ENCODE measurements at places on chromosomes 5 and 9.

- DNase-seq: no peak
Measured at GRCh38 chr5:164578911-164579310, 1073.5 kb downstream of the MAT2B start.

- DNase-seq: no peak
Measured at GRCh38 chr5:318341-318897, 3.1 kb upstream of the AHRR start.

DNA sequence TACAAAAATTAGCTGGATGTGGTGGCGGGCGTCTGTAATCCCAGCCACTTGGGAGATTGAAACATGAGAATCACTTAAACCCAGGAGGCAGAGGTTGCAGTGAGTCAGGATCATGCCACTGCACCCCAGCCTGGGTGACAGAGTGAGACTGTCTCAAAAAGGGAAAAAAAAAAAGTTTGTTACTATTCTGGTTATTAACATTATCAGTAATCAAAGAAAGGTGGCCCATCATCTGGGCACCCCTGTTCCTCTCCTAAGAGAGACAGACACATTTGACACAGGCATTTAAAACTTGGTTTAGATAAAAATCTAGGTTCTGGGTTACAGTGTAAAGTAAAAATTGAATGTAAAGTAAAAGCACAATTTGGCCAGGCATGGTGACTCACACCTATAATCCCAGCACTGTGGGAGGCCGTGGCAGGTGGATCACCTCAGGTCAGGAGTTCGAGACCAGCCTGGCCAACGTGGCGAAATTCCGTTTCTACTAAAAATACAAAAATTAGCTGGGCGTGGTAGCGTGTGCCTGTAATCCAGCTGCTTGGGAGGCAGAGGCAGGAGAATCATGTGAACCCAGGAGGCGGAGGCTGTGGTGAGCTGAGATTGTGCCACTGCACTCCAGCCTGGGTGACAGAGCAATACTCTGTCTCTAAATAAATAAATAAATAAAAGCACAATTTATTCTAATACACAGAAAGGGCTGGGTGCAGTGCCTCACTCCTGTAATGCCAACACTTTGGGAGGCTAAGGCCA lies 16.7 kb upstream of the PHYHD1 start:
- DNase-seq: no peak

- no peak for DNase-seq
Measured at GRCh38 chr5:78521455-78521854, 127.1 kb downstream of the LHFPL2 start.

GRCh38 chr9:116437411-116438370 lies 249.4 kb upstream of the TRIM32 start:
- no peak for DNase-seq

DNA sequence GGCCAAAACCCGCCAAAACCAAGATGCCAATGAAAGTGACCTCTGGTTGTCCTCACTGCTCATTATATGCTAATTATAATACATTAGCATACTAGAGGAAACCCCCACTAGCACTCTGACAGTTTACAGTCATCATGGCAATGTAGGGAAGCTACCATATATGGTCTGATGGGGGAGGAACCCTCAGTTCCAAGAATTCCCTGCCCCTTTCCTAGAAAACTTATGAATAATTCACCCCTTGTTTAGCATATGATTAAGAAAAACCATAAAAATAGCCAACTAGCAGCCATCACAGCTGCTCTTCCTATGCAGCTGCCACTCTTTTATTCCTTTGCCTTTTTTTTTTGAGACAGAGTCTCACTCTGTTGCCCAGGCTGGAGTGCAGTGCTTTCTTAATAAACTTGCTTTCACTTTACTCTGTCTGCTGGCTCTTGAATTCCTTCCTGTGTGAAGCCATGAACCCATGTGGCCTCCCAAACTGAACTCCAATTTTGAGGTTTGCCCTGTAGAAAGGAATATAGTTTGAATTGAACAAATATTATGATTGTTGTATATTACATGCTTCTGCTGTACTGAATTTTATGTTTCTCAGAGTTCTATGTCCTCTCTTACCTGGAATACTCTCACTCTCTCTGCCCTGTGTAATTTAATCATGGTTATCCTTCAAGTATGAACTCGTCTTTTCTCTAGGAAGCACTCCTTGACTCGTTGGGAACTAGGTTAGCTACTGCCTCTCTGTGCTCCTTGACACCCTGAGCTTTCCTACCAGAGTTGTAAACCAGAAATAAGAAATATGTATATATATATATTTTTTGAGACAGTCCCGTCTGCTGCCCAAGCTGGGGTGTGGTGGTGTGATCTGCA lies 59.8 kb downstream of the KIAA1958 start:
- DNase-seq: no peak

- DNase-seq: no peak
Measured at GRCh38 chr9:109449036-109449798, 48.9 kb downstream of the PTPN3 start.

- DNase-seq: no peak
Measured at GRCh38 chr9:127116957-127117356, 5.5 kb downstream of the ANGPTL2 start.

DNA sequence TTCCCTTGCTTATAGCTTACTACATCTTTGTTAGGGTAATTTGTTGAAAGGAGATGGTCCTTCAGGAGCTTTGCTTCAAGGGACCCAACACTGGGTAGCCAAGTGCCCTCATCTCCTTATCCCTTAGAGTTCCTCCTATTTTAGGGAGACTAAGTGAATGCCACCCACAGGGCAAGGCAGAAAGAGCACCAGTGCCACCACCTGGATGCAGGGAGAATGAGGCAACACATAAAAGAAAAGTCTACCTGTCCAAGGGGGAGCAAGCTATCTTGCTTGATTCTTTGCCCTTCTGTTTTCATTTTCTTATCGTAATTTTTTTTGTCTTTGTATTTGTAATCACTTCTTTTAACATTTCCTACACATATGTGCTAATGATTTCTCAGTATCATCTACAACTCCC lies 205.5 kb downstream of the NPR3 start:
- DNase-seq: peak; percentile 29

DNA sequence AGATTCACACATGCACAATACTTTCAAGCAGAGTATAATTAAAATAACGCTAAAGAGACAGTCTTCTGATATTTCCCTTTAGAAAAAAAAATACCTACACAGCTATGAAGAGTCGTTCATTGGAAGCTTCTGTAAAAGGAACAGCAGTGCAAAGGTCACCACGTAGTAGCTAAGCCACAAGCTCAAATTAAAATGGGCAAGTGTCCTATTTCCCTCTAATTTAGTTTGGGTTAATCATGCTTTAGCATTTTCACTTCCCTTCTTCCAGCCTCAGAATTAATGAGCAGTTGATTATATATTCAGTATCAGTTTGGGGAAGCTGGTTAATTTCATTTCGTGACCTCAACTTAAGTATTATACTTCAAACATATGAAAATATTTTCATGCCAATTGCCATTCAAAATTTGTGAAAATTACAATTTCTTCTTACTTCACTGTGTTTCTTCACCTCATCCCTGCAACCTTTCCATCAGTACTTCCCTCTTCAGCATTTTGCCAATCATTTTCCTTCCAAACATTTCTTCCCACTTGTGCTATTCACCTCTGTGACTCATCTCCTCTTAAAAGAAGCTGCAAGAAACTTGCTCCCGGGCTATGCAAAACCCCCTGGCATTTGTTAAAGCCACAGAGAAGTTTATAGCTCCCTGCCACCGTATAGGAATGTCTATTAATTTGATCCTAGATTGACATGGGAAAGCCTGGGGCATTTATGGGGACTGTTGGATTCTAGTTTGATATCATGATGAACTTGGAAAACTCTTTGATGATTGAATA lies 83.0 kb downstream of the DMRTA1 start:
- DNase-seq: no peak

DNA sequence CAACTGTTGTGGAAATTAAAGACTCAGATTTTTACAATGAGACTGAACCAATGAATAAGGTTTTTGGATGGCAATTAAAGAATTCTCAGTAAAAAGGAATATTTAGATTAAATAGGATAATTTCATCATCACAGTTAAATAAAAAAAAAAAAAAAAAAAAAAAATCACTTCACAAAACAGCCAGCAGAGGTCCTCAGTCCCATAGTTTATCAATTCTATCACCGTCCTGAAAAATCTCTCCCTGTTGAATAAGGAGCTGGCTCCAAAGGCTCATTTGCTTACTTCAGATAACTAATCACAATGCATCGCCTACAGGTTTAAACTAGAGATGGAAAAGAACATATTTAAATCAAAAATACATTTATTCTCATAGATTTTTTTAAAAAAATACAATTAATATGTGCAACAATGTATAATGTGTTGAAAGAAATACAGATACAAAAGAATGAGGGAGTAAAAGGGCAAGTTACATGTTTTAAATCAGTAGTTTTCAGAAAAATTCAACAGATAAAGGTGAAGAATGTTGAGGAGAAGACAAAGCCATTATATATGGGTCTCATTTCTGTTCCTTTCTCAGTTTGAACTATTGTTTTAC lies 175.8 kb upstream of the CHD1 start:
- no peak for DNase-seq
